ENCODE measurements at places on chromosomes 3 and 15. TPM values are rescaled to one million over a fixed set of nuclear protein-coding genes. Genes with fewer than 3 reads are reported as not detected.

DNA sequence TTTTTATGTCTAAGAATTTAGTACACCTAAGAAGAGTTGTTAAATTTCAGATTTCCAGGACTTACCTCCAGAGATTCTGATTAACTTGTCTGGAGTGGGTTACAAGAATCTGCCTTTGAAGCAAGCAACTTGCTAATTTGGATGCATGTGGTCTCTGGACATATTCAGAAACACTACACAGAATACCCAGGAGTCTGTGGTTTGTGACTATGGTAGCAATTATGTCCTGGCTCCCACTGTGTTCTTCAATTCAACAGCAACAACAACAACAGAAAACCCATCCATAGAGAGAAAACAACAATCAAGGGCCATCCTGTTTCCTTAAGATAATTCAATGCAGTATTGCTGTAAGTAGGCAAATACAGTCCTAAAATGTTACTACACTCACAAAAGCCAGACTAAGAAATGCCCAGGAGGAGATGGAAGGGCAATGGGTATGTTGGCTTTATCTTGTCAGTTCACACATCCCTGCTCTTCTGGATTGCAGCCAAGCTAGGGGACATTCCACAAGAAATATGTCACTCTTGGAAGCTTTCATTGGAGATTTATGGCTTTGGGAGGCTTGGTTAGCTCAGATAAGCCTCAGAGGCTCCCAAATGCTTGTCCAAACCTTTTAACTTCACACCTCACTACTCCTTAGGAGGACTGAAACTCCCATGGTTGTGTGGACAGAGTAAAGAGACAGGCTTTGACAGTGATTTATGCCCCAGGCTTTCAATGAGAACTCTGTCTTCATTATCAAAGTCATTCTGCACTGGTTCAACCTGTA, 99.4 kb upstream of the MRPL3 start:
- no peak for DNase-seq

- no peak for DNase-seq
Measured at GRCh38 chr3:195025056-195025883, 245.7 kb downstream of the XXYLT1 start.

Gene TNNC1
- 0.41 TPM for total RNA-seq

Gene WNT7A
- 15.1 TPM for total RNA-seq

Gene PPM1L
- total RNA-seq: 63.2 TPM

Gene PRR23B
- not detected for total RNA-seq

Gene IL16
- 0.82 TPM for total RNA-seq

Gene RHCG
- total RNA-seq: 4.1 TPM
